ENCODE measurements at places on chromosomes 2 and 18. TPM values are rescaled to one million over a fixed set of nuclear protein-coding genes. Genes with fewer than 3 reads are reported as not detected.

The SERPINB10 gene
- 1.1 TPM for total RNA-seq

The EVA1A gene
- total RNA-seq: 51.3 TPM

The GPC1 gene
- 51.9 TPM for total RNA-seq

The HES6 gene
- total RNA-seq: 9.6 TPM

The MEIS1 gene
- total RNA-seq: 84.9 TPM

The CYTIP gene
- total RNA-seq: not detected

The MFF gene
- 55.5 TPM for total RNA-seq

The SCYGR4 gene
- not detected for total RNA-seq

The ARHGEF33 gene
- 0.22 TPM for total RNA-seq

The KRTCAP3 gene
- total RNA-seq: not detected

The GPBAR1 gene
- total RNA-seq: 0.22 TPM

The LDLRAD4 gene
- 0.14 TPM for total RNA-seq

The NBAS gene
- total RNA-seq: 77.7 TPM

The CEP192 gene
- 15.3 TPM for total RNA-seq

The ST6GAL2 gene
- total RNA-seq: 0.44 TPM

The CHRND gene
- total RNA-seq: not detected
